ENCODE measurements at places on chromosomes 6 and 20.

DNA sequence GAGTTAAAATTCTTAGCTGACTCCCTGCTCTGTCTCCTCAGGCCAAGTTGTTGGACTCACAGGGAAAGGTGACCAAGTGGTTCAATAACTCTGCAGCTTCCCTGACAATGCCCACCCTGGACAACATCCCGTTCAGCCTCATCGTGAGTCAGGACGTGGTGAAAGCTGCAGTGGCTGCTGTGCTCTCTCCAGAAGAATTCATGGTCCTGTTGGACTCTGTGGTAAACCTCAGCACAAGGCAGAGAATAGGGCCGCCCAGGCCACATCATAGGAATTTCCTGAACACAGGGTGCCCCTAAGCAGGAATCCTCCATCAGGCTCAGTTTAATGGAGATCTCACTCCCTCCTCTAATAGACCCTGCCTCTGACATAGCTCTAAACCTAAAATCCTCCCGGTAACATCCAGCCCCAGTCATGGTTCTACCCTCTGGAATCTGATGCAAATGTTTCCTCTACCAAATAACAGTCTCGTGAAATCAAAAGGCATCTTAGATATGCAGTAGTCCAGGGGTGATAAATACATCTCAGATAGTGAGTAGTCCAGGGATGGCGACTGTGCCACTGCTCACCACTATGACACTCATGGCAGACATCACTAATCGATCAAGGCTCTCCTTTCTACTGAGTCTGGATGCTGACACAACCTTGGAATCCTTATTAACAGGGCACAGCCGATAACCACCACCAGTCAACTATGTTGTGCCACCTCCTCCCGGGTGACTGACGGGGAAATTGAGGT, 18.3 kb downstream of the BPIFB1 start:
- no peak for DNase-seq

DNA sequence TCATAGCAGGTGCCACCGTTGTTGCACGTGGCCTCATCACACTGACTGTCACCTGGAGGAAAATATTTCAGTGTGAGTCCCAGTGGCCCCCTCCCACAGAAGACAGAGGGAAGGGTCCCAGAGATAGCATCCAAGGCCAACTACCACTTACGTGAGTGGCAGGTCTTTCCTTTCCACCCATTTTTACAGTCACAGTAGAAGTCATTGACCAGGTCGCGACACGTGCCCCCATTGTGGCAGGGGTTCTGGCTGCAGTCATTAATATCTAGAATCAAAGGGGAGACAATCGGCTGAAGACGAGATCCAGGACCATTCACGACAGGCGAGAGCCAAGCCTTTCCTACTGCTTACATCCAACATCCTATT, 28.6 kb downstream of the JAG1 start:
- no peak for DNase-seq

DNA sequence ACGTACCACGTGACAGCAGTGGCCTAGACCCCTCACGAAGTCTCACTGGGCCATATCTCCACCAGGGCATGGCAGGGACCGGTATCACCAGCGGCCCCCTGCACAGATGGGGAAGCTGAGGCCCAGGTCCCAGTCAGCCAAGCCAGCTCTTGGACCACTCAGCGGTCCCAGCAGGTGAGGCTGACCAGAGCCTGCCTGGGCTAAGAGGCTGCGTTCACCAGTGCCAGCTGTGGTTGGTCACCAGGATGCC, 2.6 kb upstream of the MRGBP start:
- DNase-seq: no peak

DNA sequence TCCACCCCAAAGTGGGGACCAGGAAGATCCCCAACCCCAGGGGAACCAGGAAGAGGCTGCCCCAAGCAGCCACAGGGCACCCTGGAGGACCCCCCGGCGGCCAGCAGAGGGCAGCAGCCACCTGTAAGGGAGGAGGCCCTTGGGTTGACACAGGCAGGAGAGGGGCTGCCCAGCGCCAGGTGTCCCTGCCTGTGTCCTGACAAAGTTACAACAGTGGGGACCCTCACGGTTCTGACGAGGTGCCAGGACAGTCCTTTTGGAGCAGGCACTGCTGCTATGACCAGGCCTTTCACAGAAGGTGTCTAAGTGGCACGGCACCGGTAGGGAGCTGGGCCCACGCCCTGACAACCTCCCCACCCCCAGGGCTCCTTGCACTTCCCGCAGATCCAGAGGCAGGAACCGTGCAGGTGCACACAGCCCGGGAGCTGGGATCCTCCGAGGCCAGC, 176.7 kb downstream of the BMP7 start:
- peak; percentile 81 for DNase-seq

DNA sequence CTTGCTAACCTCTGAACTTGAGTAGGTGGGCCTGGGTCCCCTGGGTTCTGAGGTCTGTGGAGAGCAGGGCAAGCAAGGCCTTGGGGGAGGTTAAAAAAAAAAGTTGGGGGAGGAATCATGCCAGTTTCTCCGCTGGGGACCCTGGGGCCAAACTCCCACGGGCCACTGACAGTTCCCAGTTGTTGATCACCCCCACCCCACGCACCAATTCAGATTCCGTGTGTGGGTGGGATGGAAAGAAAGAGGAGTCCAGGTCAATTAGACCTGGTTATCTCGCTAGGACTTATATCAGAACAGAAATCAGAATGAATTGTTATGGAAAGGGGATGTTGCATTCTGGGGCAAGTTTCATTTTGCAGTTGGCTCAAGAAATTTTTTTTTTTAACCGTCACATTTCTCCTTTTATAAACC, 46.7 kb upstream of the SUPT3H start:
- DNase-seq: no peak

DNA sequence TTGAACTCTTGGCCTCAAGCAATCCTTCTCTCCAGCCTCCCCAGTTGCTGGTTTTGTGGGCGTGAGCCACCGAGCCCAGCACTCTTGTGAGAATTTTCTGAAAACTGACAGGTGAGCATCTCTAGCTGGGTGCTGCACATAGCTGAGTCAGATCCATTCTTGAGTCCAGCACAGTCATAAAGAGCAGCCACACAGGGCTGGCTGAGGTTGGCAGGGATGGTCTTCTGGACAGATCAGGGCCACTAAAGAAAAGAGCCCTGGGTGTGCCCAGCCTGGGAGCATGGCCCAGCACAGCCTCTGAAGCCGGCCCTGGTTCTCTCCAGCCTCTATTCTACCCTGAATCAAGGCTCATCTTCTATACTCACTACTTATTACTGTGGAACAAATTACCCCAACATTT, 11.5 kb downstream of the DLGAP4 start:
- no peak for DNase-seq

DNA sequence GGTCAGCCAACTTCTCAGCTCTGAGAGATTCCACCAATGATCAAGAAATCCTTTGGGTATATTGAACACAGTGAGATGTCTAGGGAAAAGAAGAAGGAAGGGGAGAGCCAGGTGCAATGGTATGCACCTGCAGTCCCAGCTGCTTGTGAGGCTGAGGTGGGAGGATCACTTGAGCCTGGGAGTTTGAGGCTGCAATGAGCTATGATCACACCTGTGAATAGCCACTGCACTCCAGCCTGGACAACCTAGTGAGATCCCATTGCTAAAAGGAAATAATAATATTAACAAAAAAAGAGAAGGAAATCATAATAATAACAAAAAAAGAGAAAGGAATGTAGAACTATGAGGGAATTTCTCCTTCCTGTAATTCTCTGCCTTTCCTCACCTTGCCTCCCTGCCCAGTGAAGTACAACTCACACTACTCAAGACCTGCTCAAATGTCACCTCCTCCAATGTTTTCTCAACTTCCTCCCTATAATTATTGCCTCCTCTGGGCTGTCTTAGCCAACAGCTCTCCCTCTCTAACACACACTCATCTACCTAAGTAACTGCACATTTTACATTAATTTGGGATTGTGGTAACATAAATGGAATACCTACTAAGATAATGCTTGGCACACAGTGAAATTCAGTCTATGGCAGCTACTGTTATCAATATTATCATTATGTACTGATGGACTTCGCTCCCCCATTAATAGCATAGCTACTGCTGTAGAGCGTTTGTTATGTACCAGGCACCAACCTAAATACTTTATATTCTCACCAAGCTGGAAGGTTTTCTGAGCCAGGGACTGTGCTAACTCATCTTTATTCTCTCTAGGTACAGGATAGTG, 103.6 kb downstream of the KIF13A start:
- no peak for DNase-seq

GRCh38 chr20:64022671-64023360, 13.2 kb upstream of the C20orf204 start:
- DNase-seq: no peak

GRCh38 chr6:161272635-161273273, 1.1 kb downstream of the AGPAT4 start:
- DNase-seq: no peak

DNA sequence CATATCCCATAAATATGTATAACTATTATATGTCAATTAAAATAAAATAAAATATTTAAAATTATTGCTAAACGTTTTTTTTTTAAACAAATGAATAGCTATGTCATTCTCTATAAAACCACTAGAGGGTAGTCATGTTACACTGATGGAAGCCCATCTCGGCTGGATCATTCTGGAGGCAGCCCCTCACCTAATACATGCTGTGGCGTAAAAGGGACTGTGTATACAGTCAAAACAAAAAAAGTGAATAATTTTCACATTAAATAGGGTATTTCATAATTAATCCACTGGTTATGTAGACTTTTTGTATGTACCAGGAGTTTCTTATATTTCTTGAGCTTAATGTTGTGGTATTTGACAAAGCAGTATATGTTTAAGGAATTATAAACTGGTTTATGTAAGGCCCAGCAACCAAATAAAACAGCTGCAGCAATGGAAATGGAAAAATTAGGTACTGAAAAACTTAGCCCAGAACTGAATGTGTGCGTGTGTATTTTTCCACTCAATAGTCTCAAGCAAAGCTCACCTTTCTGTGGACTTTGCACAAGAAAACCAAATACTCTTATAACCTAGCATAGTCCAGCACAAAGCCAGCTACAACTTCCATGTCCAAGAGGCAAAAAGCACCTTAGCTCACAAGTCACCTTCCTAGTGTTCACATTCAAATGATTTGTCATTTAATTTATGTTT, 81.7 kb downstream of the COL9A1 start:
- DNase-seq: no peak

Data from activated T-cell treated with anti-CD3 and anti-CD28 coated beads, Interleukin-2, amount 50 U/mL, for 48 hours (primary cell).